Left ventricle myocardium inferior (tissue), 1 donor: ENCODE measurements at places on chromosomes 7 and 10.

DNA sequence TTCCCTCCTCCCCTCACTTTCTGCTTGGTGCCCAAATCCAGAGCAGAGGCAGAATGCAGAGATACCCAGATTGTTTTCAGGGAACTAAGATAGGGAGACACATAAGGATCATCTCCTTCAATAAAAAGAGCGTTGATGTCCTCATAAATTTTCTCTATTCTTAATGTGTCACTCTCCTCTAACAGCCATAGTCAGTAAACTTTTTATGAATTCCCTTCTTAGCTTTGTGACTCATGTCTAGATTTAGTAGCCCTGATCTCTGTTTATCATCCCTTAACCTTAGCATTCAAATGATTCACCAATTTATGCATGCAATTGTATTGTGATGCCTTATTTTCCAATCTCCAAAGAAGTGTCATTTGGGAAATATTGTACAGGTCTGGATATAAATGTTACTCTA is 995.5 kb upstream of the C7orf33 start:
- DNase-seq: no peak

DNA sequence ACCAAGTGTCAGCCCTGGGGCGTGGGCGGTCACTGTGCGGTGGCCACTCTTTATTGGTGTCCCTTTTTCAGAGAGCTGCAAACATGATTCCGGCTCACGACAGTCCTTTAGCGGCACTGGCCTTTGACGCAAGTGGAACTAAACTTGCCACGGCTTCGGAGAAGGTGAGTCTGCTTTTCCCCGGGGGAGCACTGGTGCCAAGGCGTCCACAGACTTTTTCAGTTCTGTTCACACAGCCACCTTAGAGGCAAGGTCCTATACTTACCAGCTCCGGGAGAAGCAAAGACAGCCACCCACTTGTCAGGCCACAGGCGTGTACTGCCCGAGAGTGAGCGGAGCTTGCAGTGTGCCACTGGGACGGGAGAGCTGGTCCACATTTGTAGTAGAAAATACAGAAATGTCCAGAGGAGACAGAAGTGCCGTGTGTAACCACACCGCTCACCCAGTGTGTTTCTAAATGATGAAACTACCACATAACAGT is 27.9 kb downstream of the WIPI2 start:
- DNase-seq: no peak

DNA sequence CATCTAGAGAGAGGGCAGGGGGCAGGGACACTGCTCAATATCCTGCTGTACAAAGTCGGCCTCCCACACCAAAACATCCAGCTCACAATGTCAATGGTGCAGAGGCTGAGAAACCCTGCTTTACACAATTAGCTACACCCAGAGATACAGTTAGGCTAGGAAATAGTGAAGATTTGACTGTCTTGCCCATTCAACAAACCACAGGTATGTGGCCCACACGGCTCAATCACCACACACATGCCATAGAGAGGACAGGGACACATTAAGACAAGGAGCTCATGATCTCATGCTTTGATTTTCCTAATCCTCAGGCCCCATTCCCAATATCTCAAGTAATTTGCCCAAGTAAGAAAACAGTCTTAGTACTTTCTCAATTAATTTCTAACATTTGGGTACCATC is 110.4 kb downstream of the OSBPL3 start:
- DNase-seq: no peak

GRCh38 chr7:108252177-108252576 is 122.0 kb upstream of the LAMB4 start:
- no peak for DNase-seq

DNA sequence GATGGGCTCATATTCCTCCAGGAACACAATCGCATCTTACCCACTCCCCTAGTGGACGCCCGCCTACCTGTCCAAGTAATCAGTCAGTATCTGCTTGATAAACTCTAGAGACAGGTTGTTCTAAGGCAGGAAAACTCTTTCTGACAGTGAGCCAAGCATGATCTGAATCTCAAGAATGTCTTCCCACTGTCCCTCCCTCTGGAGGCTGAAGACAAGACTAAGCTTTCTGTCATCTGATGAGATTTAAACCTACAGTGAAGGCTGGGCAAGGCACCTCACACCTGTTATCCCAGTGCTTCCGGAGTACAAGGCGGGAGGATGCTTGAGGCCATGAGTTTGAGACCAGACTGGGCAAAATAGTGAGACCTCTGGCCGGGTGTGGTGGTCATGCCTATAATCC is 586.6 kb downstream of the GALNT17 start:
- DNase-seq: no peak

GRCh38 chr7:82964150-82964882 is 198.4 kb downstream of the PCLO start:
- no peak for DNase-seq

DNA sequence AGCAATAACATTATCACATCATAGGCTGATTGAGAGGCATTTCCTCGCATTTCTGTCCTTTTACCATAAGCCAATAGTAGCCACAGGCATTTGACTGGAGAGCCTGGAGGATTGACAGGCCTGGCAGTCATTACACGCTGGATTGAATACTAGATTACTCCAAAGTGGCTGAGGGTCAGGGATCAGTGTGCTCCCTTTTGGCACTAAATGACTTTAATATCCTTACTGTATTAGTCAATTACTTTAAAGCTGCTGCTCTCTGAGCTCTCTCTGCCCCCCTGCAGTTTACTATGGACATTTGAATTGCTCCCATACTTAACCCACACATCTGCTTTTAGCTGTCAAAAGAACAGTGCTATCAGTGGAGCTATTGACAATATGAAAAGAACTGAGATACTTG is 302.0 kb downstream of the TFEC start:
- no peak for DNase-seq

DNA sequence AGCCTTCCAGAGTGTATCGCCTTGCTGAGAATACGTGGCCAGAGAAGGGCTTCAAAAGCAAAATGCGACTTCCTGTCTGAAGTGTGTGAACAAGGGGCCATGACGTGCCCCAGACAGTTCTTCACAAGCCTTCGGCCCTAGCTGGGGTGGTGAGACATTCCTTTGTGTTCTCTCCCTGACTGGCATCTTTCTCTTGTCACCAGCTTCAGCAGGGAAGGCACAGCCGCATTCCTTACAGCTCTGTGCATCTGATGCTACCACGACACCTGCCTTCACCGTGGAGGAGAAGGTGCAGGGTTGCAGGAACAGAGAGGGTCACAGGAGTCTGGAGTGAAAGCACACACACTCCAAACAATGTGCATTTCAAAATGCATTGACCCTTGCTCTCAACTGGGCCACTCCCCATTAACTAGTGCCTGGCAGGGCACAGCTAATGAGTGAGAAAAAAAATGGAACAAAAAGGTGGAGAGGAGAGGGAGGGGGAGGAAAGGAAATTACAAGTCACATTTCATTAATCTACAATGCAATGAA is 93.4 kb downstream of the GPR26 start:
- no peak for DNase-seq

- DNase-seq: no peak
Observed at GRCh38 chr10:88852327-88852726, 683 bp upstream of the ANKRD22 start.
